ENCODE measurements at places on chromosomes 4 and X.

DNA sequence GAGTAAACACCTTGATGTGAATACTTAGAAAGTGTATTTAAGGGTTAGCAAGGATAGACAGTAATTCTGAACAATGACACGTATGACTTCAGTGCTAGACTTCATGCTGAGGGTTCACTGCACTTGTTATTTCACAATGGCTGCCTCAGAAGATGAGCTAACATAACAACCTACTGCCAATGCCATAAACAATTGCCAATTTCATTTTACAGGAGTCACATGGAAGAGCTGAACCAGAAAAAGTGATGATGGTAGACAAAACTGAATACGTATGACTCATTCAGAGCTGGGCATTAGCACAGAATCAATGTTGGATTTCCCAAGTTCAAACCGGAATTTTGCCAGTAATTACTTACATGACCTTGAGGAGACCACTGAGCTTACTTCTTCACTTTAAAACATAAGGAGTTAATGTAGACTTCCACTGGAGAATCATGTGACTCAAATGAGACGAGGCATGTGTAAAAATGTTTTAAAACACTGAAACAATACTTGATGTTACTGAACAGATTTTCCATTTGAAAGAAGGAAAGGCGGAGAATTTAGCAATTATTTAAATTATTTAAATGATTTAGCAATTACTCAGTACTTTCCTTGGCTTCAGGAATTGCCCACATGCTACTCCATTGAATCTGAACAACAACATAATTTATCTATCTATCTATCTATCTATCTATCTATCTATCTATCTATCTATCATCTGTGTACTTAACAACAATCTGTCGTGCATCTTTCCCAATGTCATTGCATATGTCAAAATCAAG lies 868.5 kb upstream of the SLIT2 start:
- DNase-seq: no peak

DNA sequence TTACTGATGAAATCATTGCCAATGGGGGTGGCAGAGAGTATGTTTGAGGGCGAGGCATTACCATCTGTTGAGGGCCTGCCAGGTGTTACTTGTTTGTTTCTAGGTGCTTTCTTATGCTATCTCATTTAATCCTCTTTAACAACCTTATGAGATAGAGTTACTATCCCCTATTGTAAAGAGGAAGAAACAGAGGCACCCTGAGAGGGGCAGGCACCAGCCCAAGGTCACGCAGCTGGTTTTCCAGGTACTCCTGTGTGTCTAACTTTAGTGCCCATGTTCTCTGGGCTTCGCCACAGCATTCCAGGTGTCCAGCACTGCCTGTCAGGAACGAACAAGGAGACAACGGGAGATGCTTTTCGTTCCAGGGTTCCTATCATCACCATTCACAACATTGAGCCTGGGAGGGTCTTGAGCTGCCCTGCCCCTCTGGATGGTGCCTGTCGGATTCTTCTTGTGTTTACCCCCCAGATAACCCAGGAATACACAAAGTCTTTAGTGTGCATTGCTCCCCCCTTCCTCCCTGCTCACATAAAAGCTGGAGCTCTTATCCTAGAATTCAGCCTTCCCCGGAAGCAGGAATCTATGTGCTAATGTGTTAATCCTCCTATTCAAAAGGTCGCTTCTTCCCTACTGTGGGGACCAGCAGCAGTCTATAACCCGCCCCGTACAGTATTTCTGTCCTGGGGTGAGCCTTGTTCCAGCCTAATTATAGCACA lies 24.9 kb upstream of the GPC4 start:
- DNase-seq: no peak

DNA sequence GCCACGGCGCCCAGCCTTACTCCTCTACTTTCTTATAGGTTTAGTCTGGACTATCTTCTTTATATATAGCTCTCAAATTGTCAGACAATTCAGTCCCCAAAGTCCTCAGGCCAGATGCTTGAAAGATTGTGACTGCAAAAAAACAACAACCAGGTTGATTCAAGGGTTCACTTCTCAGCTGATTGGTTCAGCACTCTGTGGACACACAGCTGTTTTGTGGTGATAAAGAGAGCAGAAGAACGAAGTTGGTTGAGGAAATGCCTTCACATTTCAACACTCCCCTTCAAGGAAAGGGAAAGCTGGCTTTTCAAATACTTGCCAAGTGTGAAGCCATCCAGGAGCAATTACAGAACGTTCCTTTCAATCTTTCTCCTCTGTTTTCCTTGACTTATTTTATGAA lies 166.8 kb downstream of the SHROOM3 start:
- DNase-seq: no peak

GRCh38 chr4:21490682-21491081 lies 457.9 kb downstream of the KCNIP4 start:
- no peak for DNase-seq

DNA sequence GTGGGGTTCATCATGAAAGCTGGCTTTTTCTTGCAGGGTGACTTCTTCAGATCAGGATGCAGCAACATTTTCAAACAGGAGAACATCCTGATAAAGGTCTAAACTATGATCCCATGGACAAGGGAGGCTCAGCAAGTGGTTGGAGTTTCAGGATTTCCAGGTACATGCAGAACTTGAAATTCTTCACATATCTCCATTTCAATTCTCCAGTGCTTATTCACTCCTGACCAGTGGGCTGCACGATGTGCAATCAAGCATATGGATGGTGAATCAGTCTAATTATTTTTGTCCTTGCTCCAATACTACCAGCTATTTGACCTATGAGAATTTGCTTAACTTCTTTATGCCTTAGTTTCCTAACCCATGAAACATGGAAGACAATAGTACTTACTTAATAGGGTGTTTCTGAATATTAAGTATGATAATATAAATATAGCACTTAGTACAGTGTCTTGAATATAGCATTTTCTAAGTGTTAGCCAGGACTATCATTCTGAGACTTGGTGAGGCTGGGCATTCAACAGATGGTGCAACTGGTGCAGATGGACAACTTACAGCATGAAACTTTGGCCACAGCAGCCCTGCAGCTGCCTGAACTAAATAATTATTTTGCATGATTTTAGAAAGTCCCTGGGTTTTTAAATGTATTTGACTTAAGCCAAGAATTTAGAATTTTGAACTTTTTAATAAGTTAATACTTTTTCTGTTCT lies 92.4 kb downstream of the HPGD start:
- DNase-seq: no peak

DNA sequence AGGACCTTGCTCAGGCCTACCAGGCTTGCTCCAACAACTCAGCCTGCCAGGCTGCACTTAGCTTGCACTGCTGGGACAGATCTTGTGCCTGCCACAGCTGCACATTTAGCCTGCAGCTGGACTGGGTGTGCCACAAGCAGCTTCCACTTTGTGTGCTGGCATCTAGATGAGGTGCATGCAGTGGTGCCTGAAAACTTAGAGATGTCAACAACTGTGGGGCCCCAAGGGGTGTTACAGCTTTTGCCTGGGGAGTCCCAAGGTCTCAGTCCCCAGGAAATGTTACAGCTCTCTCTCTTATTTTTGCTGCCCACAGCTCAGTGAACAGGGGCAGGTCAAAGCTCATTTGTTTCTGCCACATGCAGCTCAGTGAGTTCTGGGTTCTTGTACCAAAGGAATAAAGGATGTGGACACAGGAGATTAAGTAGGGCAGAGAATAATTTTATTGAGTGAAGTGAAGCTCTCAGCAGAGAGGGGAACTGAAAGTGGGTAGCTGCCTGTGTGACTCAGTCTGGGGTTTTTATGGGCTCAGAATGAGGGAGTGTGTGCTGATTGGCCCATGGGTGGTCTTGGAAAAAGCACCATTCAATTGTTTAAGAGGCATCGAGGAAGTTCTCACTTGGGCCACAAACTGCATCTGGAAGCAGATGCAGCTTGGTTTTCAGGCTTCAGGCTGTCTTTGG lies 828.3 kb downstream of the TECRL start:
- no peak for DNase-seq

GRCh38 chrX:30343206-30343605 lies 34.0 kb upstream of the NR0B1 start:
- no peak for DNase-seq

DNA sequence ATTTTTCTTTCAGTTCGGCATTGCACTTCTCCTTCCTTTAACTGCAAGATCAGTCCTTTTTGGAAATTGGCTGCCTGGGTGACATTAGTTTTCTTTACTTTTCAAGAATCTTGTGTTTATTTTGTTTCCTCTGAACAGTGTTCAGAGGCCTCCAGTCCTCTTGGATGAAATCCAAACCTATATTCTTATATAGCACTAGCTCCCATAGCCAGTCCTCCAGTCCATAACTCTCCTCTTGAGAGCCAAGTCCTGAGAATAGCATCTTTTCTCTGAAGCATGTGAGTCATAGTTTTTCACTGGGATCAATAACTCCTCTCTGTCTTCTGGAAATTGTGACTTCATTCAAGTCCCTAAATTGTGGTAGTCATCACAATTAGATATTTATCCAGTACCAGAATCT lies 357.5 kb downstream of the RAPGEF2 start:
- no peak for DNase-seq

DNA sequence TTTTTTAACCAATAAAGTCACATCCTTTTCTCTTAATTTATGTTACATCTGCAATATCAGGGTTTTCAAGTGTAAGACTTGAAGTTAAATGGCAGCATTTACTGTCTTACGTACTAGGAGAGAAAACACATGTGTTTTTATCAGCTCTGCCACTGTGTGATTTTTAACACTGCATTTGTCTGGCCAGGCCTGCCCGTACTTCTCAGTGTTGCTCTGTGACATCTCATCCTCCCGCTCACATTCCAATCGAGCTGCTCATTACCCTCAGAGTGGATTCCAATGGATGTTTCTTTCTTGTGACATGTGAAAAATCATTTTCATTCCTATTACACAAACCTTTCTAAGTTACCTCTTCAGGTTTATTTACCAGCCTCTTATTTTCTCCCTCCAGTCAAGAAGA lies 420.3 kb downstream of the FAT4 start:
- no peak for DNase-seq

GRCh38 chr4:114108869-114109268 lies 129.4 kb upstream of the ARSJ start:
- no peak for DNase-seq

GRCh38 chr4:73751166-73751565 lies 10.8 kb downstream of the CXCL8 start:
- no peak for DNase-seq

DNA sequence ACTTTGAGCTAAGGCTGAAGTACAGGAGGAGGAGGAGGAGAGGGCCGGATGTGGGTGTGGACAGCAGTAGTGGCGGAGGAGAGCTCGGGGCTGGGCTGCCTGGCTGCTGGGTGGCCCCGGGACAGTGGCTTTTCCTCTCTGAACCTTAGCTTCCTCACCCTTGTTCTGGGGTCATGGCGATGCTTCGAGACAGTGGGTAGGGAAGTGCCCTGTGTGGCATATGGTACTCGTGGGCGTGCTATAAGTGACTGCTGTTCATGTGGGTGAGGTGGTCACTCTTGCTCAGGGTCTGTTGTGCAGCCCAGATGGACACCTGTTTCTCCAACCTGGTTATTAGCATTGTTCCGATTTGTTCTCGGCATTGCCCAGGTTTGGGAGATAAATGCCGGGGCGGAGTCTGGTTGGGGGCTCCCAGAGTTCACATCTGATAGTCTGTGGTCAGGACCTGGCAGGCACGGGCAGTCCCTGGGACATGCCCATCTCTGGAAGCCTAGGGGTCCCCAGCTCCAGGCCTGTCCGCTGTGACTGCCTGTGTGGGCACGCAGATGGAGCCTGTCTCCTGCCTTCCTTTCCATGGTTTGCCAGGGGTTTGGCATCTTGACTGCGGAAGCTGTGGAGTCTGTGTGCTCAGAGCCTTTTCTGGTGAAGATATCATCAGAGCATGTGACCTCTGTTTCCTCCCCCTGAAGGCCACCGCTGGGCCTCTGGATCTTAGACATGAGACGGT lies 4.9 kb upstream of the CPZ start:
- DNase-seq: no peak

DNA sequence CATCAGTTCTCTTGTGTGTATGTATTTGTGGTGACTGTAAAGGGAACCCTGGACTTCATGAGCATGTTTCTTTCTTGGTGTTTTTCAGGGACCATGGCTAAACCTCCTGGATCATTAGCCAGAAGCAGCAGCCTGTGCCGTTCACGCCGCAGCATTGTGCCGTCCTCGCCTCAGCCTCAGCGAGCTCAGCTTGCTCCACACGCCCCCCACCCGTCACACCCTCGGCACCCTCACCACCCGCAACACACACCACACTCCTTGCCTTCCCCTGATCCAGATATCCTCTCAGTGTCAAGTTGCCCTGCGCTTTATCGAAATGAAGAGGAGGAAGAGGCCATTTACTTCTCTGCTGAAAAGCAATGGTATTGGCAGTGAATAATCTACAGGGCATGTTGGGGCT lies 157.0 kb downstream of the STIM2 start:
- no peak for DNase-seq

DNA sequence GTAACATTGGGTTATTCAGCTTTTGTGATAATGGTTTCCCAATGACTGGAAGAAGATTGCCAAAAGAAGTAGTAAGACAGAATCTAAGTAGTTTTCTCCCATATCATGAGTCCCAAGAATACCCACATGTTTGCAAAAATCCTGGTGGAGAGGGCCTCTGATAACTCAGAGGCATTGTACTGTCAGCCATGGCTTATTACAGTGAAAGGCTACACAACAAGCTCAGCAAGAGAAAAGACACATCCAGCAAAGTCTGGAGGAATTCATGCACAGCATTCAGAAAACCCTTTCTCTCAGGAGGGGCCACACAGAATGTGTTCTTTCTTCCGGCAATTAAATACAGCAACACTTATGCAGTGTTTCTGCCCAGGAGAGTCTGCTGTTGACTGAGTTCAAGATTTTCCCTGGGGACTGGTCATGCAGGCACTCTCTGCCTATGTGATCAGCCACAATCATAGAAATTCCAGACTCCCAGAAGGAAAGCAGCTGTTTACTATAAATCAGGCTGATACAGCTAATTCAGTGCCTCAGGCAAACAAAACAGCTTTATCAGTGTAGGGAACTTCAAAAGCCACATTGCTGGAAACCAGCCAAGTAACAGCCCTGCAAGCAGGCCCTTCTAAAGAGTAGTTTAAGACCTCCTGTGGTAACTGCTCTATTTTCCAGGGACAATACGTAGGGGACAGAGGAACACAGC lies 937.1 kb downstream of the CCSER1 start:
- DNase-seq: peak; percentile 78

DNA sequence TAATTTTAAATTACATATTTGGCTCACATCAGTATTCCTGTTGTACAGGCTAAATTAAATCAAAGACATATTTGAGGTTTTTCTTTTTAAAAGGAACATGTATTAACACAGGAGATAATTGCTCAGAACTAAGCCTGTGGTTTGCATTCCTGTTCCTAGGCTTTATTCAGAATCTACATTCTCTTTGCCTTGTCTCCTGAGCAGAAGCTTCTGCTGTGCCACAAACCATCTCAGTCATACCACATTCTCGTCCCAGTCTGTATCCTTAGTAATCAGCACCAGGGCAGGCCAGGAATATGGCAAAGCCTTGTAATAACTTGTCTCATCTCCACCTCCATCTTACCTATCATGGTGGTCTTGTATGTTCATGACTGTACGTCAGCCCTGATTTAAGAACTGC lies 162.8 kb downstream of the ARHGAP24 start:
- DNase-seq: no peak

- no peak for DNase-seq
Measured at GRCh38 chrX:35292522-35292921, 349.9 kb downstream of the FAM47B start.

GRCh38 chr4:9808077-9808476 lies 26.6 kb downstream of the DRD5 start:
- DNase-seq: no peak
